ENCODE measurements at places on chromosomes 6 and 20.

DNA sequence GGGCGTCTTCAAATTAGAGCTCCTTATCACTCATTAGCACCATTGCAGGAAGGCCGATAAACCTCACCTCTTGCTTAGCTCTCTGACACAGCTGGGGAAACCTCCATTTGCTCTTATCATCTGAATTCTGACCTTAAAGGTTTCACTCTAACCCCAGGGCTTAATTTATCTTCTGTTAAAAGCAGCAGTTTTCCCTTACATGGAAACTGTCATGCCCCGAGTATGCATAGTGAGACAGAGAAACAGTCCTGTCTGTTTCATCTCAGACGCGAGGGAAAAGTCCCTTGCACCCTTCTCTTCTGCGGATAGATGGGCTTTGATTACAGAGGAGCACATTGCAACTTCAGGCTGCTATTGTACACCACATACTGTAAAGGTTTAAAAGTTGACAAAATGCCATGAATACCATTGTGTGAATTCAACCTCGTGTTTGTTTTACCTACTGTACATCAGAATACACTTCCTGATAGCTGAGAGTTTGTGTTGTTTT, 191.5 kb upstream of the BMP2 start:
- no peak for DNase-seq

- DNase-seq = no peak
These were observed 53.0 kb downstream of the DEK start for GRCh38 chr6:18211338-18211737.

DNA sequence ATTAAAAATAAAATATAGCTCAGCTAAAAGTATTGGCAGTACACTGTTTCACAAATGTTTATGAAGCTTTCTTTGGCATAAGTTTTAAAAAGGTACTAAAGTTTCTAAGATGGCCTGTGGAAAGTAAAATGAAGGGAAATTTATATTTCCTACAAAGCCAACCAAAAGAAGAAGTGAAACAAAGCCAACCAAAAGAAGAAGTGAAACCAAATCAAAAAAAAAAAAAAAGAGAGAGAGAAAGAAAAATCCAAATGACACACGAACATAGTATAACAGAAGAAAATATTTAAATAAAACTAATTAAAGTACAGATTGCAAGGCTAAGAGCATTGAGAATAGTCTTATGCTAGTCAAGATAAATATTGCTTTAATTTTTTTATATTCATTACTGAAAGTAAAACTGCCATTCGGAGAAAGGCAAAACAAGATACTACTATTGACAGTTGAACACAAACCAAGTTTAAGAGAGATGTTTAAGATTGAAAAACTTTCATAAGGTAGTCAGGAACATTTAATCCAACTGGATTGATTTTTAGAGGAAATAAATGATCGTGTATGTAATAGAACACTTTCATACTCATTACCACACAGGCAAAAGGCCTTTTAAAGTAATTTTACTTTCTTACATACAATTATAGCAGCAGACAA, 12.8 kb upstream of the KHDRBS2 start:
- DNase-seq = no peak

- DNase-seq = no peak
These were observed 3.1 kb upstream of the BTN2A1 start for GRCh38 chr6:26454631-26455030.

DNA sequence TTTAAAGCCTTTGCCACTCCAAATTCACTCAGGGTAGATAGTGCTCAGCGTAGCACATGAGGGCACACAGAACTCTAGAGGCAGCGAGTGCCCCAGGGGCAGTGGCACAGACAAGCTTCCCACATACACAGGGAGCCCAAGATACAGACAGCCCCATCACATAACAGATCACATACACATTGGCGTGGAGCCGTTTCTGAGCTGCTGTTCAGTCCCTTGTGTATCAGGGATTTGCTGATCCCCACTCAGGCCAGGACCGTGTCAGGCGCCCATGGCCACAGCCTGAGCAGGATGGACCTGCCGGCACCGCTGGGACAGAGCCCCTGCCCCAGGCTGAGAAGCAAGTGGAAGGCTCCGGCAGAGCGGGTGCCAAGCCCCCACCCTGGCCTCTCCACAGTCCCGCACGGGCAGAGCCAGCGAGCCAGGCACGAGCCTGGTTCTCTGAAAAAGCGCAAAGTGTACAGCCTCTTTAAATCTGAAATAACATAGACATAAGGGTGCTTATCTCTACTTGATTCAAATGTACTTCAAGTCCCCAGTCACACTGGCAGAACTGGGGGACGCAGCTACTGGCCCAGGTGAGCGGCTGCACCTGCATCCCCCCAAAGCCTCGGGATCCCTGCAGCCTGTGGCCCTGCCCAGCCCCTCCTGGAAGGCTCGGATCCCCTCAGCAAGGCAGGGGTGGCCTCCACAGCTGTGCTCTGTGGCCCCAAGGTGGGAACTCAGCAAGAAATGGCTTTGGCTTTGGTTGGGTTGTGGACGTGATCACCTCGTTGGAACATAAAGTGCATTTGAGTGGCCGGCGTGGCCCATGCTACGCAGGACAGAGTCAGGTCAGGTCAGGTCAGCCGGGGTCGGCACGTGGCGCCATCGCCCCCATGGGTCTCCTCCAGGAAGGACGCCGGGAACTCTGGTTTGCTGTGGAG, 231.3 kb downstream of the ERMARD start:
- no peak for DNase-seq

- no peak for DNase-seq
These were observed 274.1 kb upstream of the ARID1B start for GRCh38 chr6:156502969-156503504.

DNA sequence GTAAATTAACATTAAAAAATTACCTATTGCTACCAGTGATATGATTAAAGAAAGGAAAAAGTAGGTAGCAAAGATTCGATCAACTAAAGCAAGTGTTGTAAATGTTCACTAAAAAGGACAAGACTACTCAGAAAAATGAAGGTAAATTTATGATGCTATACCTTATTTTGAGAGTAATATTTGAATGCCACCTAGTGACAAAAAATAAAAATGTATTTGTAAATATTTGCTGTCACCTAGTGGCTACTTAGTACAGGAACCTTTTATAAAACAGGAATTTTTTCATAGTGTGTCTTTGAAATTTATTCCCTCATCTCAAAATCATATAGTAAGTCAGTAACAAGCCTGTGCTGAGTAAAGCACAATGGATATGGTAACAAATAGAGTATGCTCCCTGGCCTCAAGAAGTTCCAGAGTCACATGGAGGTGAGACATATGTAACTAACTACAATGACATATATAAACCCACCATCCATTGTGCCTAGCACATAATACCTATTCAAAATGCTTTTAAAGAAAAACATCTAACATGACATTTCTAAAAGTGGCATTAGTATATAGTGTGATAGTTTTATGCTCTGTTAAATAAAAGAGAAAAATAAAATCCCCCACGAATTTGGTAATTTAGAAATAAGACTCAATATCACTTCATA, 193.1 kb upstream of the SIM1 start:
- no peak for DNase-seq

- no peak for DNase-seq
These were observed 47.8 kb downstream of the JARID2 start for GRCh38 chr6:15293674-15294073.

DNA sequence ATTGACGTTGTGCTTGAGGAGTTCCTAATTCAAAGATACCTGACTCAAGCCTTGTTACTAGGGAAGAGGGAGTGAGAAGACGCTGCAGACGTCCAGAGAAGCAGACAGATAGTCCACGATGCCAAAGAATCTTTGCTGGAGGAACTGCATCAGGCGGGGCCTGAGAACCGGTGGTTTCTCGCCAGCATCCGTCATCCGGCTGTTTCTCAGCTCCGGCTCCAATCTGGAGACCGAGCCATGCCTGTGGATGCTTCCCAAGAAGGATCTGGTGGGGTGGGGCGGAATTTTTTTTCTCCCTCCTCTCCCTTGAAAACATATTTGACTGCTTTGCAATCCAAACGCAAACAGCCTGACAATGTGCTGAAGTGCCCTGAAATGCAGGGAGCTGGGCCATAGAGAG, 125.8 kb upstream of the SRSF6 start:
- DNase-seq = no peak

- no peak for DNase-seq
These were observed 60.5 kb downstream of the NRN1 start for GRCh38 chr6:5946181-5946580.

DNA sequence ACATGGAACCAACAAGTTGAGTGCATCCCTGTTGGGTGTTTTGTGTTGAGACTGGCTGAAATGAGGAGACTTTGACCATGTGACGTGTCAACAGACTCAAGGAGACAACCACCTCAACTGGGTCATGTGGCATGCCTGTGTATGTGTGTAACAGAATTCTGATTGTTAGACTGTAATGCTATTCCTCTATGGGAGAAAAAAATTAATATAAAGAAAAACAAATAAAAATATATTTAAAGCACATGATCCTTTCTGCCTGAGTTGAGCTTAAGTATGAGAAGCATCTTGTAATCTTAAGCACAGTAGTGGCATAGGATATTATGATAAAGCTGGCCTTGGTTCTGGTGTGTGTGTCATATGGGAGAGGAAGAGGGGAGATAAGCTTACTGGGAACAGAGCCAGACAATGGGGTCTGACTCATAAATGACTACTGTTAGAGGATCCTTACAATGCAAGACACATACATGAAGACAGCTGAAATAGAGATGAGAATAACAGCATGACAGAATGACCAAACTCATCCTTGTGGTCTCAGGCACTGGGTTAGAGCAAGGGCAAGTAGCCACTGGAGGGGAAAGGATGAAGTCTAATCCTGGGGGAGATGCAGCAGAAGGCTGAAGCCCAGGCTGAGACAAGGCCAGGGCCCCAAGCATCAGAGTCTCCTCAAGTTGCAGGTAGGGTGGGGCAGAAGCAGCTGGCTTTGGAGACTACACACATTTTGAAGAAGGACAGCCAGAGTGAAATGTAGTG, 9.2 kb downstream of the TP53INP2 start:
- no peak for DNase-seq

GRCh38 chr6:6891125-6891721, 216.5 kb upstream of the RREB1 start:
- no peak for DNase-seq

DNA sequence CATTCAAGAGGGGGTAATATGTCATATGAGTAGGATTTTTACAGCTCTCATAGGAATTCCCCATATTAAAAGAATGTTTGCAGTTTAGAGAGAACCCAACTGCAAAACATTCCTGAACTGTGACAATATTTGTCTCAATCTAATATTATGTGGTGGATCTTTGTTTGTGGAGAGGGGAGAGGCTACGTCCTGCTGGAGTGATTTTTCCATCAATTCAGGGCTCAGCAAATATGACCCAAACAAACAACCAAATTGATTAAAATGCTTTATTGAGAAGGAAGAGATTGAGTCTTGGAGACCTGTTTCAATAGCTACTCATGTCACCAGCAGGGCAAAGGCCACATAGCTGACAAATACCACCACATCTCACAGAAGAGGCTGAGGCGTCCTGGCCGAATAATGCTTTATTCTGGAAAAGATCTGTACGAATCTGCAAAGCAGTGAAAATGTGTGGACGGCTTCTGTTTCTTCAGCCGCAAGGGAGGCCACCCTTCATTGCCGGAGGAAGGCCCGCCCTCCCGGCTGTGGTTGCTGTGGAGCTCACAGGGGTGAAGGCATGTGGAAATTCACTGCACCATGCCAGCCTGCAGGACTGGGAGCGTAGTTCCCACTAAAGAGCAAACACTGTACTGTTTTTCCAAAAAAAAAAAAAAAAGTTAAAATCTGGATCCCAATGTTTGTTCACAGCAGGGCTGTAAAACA, 89.7 kb upstream of the QKI start:
- no peak for DNase-seq

DNA sequence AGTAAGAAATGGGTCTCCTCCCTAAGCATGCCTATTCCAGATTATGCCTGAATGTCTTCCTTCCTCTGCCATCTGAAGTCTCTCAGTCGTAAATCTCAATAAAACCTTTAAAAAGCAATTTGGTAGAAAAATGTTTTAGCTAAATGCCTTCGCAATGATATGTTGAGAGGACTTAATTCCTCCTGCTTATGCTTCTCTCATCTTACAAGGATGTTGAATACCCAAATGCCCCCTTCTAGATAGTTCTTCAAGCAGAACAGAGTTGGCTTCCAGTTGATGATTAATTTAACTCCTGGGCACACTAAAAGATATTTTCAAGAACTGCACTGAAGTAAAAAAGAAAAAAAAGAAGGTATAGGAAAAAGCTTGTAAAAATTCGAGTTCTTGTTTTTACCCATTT, 275.0 kb upstream of the SPTLC3 start:
- DNase-seq = no peak

- no peak for DNase-seq
These were observed 1.3 kb downstream of the SEC63 start for GRCh38 chr6:107956586-107957307.

DNA sequence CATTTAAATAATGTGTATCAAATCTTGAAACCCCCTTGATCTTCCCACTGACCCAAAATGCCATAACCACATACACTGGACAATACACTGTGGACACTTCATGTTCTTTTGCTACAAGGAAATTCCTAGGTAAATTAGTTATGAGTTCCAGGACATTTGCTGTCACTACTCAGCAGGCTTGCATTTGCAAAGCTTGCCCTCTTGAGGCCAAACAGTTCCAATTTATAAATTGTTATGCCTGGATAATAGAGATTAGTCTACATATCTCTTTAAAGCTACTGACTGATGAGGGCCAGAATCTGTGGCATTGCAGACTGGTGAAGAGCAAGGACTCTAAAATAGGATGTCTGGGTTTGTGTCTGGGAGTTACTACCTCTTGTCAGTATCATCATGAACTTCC, 17.4 kb upstream of the RAB32 start:
- DNase-seq = no peak

GRCh38 chr20:2656471-2657117, 4.2 kb downstream of the NOP56 start:
- no peak for DNase-seq

DNA sequence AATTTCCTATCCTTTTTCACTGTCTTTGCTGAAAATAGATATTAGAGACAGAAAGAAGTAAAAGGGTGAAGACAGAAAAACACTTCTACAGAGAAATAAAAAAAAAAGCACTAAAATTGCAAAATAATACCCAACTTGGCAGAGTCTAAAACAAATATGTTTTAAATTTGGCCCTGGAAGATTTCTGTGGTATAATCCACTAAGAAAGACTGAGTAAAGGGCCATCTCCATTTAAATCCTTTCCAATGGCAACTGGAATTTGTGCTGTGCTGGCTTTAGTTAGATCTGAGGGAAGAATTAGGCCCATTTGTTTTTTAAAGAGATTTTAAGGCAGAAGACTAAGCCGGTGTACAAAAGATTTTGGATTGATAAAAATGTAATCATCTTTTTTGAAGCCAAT, 321.2 kb downstream of the GJA1 start:
- no peak for DNase-seq

DNA sequence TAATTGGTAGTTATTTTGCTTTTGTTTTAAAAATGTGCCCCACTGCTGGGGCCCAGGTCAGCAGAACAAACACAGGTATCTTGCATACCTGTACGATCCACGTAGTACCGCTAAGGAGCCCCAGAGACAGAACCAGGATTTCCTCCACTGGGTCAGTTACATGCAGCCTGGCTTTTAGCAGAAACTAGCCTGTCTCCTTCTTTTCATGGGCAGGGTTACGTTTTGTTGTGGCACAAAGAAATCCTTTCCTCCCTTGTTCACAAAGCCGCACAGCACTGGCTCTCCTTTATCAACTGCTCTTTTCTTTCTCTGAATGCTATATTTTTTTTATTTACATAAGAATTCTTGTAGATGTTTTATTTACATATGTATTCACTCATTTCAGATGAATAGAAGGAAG, 190.3 kb upstream of the POU3F2 start:
- no peak for DNase-seq
